ENCODE measurements at places on chromosomes 5 and 9. TPM values are rescaled to one million over a fixed set of nuclear protein-coding genes. Genes with fewer than 3 reads are reported as not detected.
A peak's percentile ranks its signal among the peaks of the same experiment; 100 is the strongest.

THBS4 gene
- 0.92 TPM for total RNA-seq

GARIN3 gene
- total RNA-seq, result 0.30 TPM

PTGS1 gene
- 0.71 TPM for total RNA-seq

NMUR2 gene
- total RNA-seq, result not detected

PCDHB6 gene
- total RNA-seq, result not detected

SLC6A19 gene
- total RNA-seq, result not detected

ACOT12 gene
- total RNA-seq, result not detected

DNA sequence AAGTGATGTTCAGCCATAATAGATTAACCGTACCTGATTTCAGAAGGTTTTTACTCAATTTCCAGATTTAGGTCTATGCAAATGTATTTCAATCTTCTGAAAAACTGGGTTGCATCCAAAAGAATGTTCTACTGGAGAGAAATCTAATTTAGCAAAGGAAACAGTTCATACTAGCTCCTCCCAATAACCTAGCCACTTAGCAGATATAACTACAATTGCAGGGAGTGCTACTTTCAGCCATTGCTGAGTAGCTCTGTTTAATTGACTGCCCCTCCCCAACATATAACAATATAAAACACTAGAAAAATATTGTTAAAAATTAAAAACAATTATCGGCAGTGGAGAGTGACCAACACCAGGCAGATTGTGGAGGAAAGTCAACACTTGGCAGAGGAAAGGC lies 7.9 kb upstream of the OSMR start:
- H3K4me3 ChIP-seq, result no peak overlapping the region
- DNase-seq, result no peak
- peaks cover 2% of the 10 kb centered on the region for H3K4me1 ChIP-seq
- peaks cover 32% of the 10 kb centered on the region for H3K27me3 ChIP-seq
- no peaks in the 10 kb centered on the region for H3K36me3 ChIP-seq
- no peak overlapping the region for H3K27ac ChIP-seq

GRCh38 chr5:124823380-124823779 lies 76.9 kb upstream of the ZNF608 start:
- no peak overlapping the region for H3K4me3 ChIP-seq
- no peaks in the 10 kb centered on the region for H3K4me1 ChIP-seq
- no peaks in the 10 kb centered on the region for H3K36me3 ChIP-seq
- H3K27me3 ChIP-seq, result no peaks in the 10 kb centered on the region

GRCh38 chr5:37111426-37112382 lies 137.5 kb downstream of the CPLANE1 start:
- peak; percentile 36 for DNase-seq
- H3K4me3 ChIP-seq, result no peak overlapping the region
- peak overlapping the region; percentile 70 for H3K27ac ChIP-seq
- H3K36me3 ChIP-seq, result peaks cover 56% of the 10 kb centered on the region

DNA sequence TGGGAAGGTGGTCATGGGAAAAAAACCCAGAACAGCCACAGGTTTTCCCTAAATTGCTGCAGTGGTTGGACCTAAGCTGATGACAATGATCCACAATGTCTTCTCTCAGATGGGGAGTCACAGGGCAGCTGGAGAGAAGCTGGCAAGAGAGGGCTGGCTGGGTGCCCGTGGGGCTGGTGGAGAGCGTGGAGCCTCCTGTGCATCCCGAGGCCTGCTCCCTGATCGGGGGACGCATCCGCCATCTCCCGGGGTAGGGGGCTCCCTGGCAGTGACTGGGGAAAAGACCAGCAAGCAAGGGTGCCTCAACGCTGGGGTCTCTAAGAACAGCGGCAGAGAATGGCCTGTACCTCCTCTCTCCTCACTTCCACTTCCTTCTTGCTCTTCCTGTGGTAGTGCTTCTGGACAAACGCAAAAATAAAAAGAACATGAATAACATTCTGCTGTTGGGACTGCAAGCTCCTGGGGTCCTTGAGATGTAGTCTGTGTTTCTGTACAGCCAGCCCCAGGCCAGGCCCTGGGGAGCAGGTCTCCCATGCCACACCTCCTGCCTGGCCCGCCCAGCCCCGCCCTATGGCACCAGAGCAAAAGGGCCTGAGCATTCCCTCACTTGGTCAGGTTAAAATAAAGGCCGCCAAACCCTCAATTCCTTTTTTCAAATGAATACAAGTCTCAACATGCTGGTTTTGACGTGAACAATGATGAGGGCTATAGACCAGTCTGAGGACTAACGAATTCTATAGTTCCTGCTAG lies 7.0 kb upstream of the MRNIP start:
- H3K27ac ChIP-seq, result no peak overlapping the region
- no peak overlapping the region for H3K4me3 ChIP-seq
- no peak for DNase-seq
- H3K27me3 ChIP-seq, result no peaks in the 10 kb centered on the region
- peaks cover 2% of the 10 kb centered on the region for H3K4me1 ChIP-seq
- peaks cover 48% of the 10 kb centered on the region for H3K36me3 ChIP-seq

GRCh38 chr5:40570408-40571129 lies 109.1 kb upstream of the PTGER4 start:
- H3K36me3 ChIP-seq, result no peaks in the 10 kb centered on the region
- no peak for DNase-seq
- no peak overlapping the region for H3K4me3 ChIP-seq

GRCh38 chr5:138216799-138217198 lies 3.7 kb upstream of the CDC23 start:
- H3K27me3 ChIP-seq, result peaks cover 2% of the 10 kb centered on the region
- no peak overlapping the region for H3K4me3 ChIP-seq
- peaks cover 5% of the 10 kb centered on the region for H3K4me1 ChIP-seq
- no peak overlapping the region for H3K27ac ChIP-seq
- no peak for DNase-seq

GRCh38 chr5:41871852-41872251 lies 1.6 kb upstream of the OXCT1 start:
- H3K36me3 ChIP-seq, result peaks cover 24% of the 10 kb centered on the region
- no peak overlapping the region for H3K4me3 ChIP-seq
- DNase-seq, result no peak
- H3K27ac ChIP-seq, result no peak overlapping the region

- peaks cover 24% of the 10 kb centered on the region for H3K4me1 ChIP-seq
- no peaks in the 10 kb centered on the region for H3K27me3 ChIP-seq
- DNase-seq, result no peak
- peak overlapping the region; percentile 77 for H3K27ac ChIP-seq
- no peak overlapping the region for H3K4me3 ChIP-seq
- H3K36me3 ChIP-seq, result no peaks in the 10 kb centered on the region
Observed at GRCh38 chr5:75320371-75320770, 16.6 kb upstream of the HMGCR start.

DNA sequence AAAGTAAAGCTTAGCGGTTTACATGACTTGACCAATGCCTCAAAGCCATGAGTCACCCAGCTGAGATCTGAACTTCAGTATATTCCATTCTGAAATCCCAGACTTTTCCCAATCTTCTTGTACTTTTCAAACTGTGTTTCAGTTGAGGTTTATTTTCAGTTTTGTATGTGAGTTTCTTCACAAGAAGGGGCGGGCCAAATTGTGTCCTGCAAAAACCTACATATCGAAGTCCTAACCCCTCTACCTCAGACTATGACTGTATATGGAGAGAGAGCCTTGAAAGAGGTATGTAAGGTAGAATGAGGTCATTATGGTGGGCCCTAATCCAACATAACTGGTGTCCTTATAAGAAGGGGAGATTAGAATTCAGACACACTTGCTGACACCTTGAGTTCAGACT lies 666 bp upstream of the TLR4 start:
- H3K4me1 ChIP-seq, result peaks cover 5% of the 10 kb centered on the region
- no peak overlapping the region for H3K27ac ChIP-seq
- DNase-seq, result no peak
- H3K36me3 ChIP-seq, result no peaks in the 10 kb centered on the region

- peaks cover 31% of the 10 kb centered on the region for H3K36me3 ChIP-seq
- no peak for DNase-seq
- no peak overlapping the region for H3K4me3 ChIP-seq
- H3K27me3 ChIP-seq, result no peaks in the 10 kb centered on the region
- no peak overlapping the region for H3K27ac ChIP-seq
Observed at GRCh38 chr5:109714592-109714991, 24.9 kb downstream of the MAN2A1 start.

GRCh38 chr5:8683496-8683895 lies 814.5 kb downstream of the MTRR start:
- no peak for DNase-seq
- no peak overlapping the region for H3K4me3 ChIP-seq
- no peak overlapping the region for H3K27ac ChIP-seq
- H3K27me3 ChIP-seq, result no peaks in the 10 kb centered on the region

DNA sequence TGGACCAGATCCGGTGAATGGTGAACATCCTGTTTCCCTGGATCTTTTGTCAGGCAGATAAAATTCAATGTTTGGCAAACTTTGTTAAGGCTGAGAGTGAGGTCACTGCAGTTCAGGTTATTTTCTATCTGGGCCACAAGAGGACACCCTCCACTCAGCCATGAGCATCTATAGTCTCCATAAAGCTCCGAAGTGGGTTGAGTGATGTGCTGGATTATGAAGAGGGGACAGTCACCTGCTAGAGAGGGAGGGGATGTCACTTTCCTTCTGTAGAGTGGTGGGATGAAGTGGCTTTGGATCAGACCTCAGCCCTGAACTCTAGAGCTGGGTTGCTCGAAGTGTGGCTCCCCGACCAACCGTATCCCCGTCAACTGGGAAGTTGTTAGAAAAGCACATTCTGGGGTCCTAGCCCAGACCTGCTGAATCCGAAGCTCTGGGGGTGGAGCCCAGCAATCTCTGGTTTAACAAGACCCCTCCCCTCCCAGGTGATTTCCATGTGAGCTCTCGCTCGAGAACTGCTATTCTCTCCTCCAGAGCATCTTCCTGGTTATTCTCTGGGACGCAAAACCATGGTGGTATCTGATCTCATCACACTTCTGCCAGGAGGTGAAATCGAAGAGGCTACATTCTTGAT lies 31.8 kb upstream of the FGF1 start:
- H3K36me3 ChIP-seq, result no peaks in the 10 kb centered on the region
- peaks cover 16% of the 10 kb centered on the region for H3K27me3 ChIP-seq
- no peak overlapping the region for H3K4me3 ChIP-seq
- peaks cover 6% of the 10 kb centered on the region for H3K4me1 ChIP-seq
- no peak overlapping the region for H3K27ac ChIP-seq
- no peak for DNase-seq

DNA sequence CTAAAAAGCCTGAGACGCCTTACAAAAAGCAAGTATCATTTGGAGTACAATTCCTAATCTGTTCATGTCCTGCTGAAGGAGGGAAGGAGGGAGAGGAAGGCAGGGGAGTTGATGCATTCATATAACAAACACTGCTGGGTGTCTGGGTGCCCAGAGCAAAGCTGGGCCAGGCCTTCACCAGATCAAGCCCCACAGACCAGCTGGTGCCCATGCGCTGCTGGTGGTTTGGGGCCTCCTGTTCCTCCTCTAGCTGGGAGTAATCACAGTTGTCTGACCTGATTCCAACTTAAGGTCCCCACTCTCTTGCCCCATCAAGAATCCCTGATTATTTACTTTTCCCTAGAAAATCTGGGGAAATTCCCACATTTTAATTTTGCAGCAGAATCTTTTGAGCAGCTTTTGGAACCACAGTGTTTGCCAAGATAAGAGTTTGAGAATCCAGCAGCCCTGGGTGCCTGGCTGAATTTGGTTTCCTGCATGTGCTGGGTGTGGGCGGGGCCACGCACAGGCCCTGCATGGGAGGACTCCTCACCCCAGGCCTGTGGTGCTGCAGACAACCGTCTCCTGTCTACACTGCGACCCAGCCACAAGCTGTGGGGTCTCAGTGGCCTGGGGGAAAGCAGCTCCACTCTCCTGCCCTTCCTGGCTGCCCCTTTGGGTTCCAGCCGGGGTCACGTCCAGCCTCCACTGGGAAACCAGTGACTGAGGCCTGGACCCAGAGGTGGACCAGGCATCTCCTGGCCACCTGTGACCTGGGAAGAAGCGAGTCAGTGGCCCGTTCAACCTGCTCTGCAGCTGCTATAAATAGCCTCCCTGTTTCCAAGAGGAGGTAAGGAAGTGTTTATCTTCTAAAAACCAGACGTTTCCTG lies 47.5 kb downstream of the NEURL1B start:
- peaks cover 22% of the 10 kb centered on the region for H3K4me1 ChIP-seq
- DNase-seq, result peak; percentile 28
- no peak overlapping the region for H3K4me3 ChIP-seq
- H3K36me3 ChIP-seq, result no peaks in the 10 kb centered on the region
- peaks cover 14% of the 10 kb centered on the region for H3K27me3 ChIP-seq

DNA sequence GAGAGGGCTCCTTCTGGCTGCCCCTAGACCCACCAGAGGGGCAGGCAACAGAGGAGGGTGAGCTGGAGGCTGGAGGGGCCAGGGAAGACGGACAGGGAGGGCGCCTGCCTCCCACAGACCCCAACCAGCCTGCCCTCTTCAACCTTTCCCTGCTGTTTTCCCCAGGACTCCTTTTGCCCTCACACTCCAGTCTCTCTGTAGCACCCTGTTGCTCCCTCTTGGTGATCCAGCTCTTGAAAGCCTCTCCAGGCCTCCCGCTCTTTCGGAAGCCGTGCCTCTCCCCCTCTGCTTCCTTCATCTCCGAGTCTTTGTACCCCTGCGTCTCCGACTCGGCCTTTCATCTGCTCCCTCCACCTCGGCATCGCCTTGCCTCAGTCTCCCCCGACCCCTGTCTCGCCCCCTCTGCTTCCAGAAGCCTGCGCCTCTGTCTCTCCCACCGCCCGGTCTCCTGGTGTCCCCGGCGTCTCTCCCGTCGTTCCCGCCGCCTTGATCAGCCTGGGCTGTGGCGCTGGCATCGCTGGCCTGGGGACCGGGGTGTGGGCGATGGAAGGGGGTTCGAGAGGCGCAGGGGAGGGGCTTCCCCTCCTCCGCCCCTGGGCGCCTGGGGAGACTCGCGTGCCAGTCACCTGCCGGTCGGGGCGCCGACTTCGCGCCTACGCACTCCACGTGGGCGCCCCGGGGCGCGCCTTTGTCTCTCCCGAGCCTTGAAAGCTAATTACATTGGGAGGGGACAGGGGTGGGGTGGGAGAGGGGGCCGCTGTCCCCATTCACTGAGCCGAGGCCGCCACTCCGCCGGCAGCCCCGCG lies 5.3 kb upstream of the PRDM12 start:
- no peak overlapping the region for H3K4me3 ChIP-seq
- DNase-seq, result no peak
- H3K27ac ChIP-seq, result no peak overlapping the region
- H3K36me3 ChIP-seq, result no peaks in the 10 kb centered on the region
- H3K4me1 ChIP-seq, result no peaks in the 10 kb centered on the region

GRCh38 chr5:79605560-79605959 lies 6.7 kb upstream of the TENT2 start:
- H3K27ac ChIP-seq, result no peak overlapping the region
- H3K36me3 ChIP-seq, result peaks cover 4% of the 10 kb centered on the region
- peaks cover 4% of the 10 kb centered on the region for H3K27me3 ChIP-seq
- H3K4me1 ChIP-seq, result peaks cover 1% of the 10 kb centered on the region
- no peak for DNase-seq

- no peak overlapping the region for H3K4me3 ChIP-seq
- H3K27ac ChIP-seq, result no peak overlapping the region
- H3K4me1 ChIP-seq, result peaks cover 25% of the 10 kb centered on the region
- peaks cover 23% of the 10 kb centered on the region for H3K27me3 ChIP-seq
- no peaks in the 10 kb centered on the region for H3K36me3 ChIP-seq
Observed at GRCh38 chr9:105126226-105126625, 118.2 kb upstream of the SLC44A1 start.

GRCh38 chr9:27151693-27152404 lies 42.8 kb downstream of the TEK start:
- H3K4me1 ChIP-seq, result no peaks in the 10 kb centered on the region
- H3K27ac ChIP-seq, result no peak overlapping the region
- peaks cover 3% of the 10 kb centered on the region for H3K27me3 ChIP-seq
- H3K4me3 ChIP-seq, result no peak overlapping the region

Measured in activated T-helper 2 cell treated with anti-CD3 and anti-CD28 coated beads, Interferon-gamma antibody, Interleukin-2, Interleukin-4, amounts not matched to agents 10 μg/mL and 5 μg/mL and 100 μg/mL, durations not matched to agents 14 hours and 24 hours and 36 hours (primary cell).